ENCODE measurements at places on chromosomes 16 and 17.

GRCh38 chr16:84643674-84644073 lies 4.6 kb upstream of the KLHL36 start:
- DNase-seq, result peak; percentile 47

DNA sequence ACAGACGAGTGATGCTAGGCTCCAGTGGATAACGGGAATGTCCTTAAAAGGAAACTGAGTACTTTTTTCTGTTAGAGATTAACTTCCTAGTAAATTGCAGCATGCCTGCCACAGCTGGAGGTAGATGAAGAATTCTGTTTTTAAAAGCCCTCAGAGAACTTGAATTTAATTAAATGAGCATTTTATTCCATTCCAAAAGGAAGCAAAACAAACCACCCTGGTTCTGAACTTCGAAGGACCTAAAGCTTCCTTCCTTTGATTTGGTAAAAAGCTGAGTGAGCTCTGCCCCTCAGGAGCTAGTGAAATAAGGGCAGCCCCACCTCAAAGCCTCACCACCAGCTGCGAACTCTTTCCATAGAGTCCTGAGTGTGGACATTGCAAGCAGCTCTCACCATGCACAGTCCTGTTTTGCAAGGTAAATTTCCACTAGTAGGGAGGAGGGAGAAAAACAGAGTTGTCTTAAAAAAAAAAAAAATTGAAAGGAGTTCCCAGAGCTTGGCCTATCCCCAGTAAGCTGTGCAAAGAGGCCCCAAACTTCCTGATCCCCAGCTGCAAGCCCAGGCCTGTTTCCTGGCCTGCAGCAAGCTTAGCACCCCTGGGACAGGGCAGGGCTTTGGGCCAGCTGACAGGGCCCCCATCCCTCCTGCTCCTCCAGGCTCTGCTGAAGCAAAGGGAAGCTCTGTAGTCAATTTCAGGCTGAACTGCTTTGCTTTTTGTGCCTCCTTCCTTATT lies 11.2 kb downstream of the CHD9NB start:
- DNase-seq, result no peak

DNA sequence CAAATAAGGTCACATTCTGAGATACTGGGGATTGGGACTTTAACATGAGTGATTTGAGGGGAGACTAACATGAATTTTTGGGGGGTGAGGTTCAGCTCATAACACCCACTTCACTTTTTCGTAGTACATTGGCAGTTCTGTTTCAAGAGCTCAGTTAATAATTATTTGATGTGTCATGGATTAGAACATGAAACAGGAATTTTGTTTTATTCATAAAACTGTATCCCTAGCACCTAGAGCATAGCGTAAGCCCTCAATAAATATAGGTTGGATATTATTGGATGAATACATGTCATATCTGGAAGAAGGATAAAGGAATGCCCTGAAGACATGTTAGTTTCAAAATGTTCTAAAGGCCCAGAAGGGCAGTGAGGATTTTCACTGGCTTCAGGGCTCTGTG lies 119.8 kb downstream of the PRKCA start:
- no peak for DNase-seq

DNA sequence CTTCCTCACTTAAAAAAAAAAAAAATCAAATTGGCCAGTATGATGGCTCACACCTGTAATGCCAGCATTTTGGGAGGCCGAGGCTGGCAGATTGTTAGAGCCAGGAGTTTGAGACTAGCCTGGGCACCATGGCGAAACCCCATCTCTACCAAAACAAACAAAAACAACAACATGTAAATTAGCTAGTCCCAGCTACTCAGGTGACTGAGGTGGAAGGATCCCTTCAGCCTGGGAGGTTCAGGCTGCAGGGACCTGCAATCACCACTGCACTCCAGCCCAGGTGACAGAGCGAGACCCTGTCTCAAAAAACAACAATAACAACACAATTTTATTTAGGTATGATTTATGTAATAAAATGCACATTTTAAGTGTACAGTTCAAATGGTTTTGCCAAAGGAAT lies 6.3 kb upstream of the EPOP start:
- DNase-seq, result no peak

- peak; percentile 93 for DNase-seq
Measured at GRCh38 chr17:39153599-39154051, 2.2 kb upstream of the PLXDC1 start.

DNA sequence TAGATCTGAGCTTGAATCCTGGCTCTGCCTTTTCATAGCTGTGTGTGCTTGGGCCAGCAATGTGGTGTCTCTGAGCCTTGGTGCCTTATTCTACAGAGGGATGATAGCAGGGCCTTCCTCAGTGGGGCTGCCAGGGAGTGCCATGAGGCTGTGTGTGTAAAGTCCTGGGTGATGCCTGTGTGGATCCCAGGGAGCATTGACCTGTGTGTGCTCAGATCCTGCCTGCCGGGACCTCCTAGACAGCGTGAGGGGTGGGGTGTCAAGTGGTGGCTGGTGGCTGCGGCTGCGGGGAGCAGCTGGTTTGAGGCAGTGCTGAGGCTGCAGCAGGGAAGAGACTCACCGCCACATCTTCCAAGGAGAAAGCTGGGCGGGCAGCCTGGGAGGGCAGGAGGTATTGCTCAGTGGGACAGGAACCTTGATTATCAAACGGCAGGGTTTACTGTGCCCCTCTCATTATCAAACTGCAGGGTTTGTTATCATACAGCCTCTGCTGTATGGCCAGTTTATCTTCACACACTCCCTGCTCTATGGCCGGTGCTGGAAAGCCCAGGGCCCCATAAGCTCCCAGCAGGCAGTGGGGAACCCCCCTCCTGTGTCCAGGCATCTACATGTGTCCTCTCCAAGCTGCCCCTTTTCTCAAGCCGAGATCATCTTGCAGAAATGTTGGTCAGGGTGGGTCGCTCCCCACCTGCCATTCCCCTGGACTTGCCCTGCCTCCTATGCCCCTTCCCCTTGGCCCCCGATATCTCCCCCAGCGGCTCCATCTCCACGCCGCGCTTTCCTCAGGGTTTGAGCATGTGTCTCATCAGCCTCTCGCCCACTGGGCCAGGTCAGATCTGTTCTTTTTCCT lies 3.1 kb upstream of the ADCY7 start:
- DNase-seq, result no peak

- no peak for DNase-seq
Measured at GRCh38 chr17:5354886-5355415, 64.5 kb downstream of the NUP88 start.

- no peak for DNase-seq
Measured at GRCh38 chr16:49458656-49459445, 85.2 kb downstream of the C16orf78 start.

DNA sequence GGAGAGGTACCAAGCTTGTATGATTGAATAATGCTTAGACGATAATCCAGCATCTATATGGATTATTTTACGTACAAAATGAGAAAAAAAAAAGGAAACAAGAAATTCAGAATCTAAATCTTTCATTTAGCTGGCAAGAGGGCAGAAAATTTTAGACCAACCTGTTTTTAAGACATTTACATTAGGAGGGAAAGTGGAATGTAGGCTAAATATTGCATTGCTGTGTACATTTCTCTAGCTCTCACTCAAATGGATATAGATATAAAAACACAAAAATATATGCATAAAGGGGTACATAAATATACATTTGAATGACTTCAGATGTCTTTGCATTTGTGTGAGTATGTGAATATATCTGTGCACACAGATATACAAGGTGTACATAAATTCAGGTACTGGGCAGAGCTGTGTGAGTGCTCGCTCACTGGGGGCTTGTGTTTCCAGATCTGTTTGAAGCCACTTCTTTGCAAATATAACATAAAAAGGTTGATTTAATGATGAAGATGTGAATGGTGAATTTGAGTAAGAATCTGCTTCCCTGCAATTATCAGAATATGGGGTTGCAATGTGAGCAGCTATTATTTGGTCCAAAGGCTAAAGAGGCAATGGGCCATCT lies 14.2 kb upstream of the ZFHX3 start:
- no peak for DNase-seq

- DNase-seq, result no peak
Measured at GRCh38 chr17:30363715-30364202, 15.0 kb upstream of the CPD start.

DNA sequence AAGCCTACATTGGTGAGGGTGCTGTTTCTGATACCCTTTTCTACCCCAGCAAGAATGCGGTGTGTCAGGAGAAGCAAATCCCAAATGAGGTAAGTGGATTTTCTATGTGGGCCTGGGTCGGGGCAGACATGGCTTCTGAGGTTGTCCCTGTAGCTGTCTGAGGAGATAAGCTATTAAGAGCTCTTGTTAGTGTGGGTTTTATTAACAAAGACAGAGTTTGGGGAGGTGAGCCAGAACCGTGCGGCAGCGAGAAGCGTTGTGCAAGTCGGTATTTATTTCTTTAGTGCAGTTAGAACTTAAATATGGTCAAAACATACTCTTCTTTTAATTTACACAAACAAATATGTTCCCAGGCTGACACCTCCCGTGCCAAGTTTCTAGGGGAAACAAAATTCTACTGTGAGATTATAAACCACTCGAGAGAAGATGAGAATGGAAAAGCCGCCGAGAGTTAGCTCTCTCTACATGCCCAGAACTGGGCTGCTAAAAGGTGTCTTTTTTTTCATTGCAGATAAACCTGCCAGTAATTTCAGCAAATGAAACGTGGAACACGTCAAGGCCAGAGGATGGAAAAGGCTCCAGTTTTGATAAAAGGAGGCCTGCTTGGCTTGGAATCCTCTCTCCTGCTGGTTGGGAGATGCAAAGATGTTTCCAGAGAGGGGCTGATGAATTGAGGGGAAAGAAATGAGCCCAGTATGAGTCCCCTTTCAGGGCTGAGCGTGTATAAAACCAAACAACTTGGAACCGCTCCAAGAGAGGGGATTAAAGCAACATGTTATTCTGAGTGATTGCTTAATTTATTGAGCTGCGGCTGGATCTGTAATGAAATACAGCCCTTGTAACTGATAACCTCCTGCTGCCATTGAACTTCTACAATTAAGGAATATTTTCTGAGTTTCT lies 254.6 kb downstream of the MRTFB start:
- peak; percentile 98 for DNase-seq

DNA sequence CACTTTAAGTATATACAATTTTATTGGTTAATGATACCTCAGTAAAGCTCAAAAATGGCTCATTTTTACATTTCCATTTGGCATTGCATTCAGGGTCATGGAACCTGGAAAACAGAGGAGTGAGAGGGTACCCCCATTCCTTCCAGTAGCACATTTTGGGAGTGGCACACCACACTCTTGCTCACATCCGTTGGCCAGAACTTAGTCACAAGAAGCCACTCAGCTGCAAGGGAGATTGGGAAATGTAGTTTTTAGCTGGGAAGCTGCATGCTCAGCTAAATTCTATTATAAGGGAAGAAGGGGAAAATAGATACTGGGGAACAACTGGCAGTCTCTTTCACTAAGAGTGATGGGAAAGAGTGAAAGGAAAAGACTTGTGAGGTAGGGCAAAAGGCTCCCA lies 102.5 kb upstream of the TMEM97 start:
- DNase-seq, result peak; percentile 30

- DNase-seq, result peak; percentile 54
Measured at GRCh38 chr16:4316108-4316863, 419 bp downstream of the GLIS2 start.

- DNase-seq, result no peak
Measured at GRCh38 chr16:15836965-15837611, 19.7 kb downstream of the MYH11 start.

DNA sequence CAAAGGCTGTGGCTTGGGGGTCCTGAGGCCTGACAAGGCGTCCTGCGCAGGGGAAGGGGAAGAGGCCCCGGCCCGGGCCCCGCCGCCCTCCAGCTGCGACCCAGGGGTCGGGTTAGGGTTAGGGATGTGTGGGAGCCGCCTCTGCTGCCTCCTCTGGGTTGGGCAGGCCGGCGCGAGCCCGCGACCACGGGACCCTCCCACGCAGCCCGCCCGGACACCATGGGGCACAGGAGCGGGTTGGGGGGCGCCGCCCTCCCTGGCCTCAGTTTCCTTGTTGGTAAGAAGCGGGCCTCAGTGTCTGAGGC lies 386 bp downstream of the CIAO3 start:
- DNase-seq, result no peak

GRCh38 chr17:36849871-36850348 lies 87.4 kb upstream of the LHX1 start:
- DNase-seq, result peak; percentile 49

- DNase-seq, result no peak
Measured at GRCh38 chr17:72474243-72474642, 353.4 kb downstream of the SOX9 start.

DNA sequence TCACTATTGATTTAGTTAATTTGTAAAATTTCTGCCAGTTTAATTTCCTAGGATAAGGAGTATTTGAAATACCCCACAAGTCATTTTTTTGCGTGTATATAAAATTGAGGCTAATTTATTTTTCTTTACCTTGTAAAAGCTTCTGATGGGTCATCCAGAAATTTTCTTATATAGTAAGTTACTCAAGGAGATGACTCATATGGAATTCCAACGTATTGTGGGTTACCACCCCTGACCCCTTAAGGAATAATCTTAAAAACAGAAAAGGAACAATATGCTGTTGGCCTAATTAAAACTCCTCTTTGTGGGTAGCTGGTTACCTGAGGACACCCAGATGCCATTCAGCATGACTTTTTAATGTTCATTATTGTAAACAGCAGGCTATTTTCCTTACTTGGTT lies 13.6 kb downstream of the HEATR6 start:
- no peak for DNase-seq

DNA sequence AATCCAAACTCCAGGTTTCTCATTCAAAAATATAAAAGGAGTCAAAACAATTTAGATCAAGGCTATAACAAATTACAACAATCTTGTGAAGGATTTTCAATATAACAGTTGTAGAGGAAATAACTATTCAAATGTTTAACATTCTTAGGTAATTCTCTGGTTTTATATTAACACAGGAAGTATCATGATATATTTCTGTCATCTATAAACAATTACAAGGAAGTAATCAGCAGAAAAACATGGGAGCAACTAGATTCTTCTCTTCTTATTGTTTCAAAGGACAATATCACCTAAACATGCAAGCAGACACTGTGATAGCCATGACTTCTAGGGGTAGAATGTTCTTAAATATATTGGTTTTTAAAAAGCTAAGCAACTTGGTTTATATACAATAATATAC lies 49.9 kb downstream of the FBXL20 start:
- no peak for DNase-seq

GRCh38 chr17:74110467-74110866 lies 93.0 kb upstream of the RPL38 start:
- no peak for DNase-seq

Data from NCI-H82 (cell line).